ENCODE measurements at places on chromosomes 2 and 18.

DNA sequence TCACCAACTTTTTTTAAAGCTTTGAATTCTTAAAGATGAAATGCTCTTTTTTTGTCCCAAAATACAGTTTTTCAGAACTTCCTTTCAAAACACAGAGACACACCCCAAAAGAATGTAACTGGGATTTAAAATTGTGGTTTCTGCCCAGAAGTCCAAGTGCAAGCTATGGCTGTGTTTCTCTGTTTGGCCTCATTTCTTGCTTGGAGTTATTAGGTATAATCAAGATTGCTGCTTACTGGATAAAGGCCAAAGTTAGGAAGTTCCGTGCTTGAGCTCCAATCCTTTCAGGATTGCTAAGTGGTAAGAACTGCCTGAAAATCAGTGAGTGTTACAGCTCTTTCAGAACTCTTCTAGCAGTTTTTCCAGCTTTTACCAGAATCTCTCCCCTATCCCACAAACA is 16.9 kb downstream of the ZBTB7C start:
- no peak for DNase-seq

- DNase-seq, result no peak
These were observed 17.4 kb upstream of the ANKRD53 start for GRCh38 chr2:70960833-70961647.

GRCh38 chr2:101188683-101189405 is 37.7 kb upstream of the TBC1D8 start:
- DNase-seq, result no peak

GRCh38 chr2:233219848-233220247 is 31.6 kb upstream of the ATG16L1 start:
- DNase-seq, result no peak

DNA sequence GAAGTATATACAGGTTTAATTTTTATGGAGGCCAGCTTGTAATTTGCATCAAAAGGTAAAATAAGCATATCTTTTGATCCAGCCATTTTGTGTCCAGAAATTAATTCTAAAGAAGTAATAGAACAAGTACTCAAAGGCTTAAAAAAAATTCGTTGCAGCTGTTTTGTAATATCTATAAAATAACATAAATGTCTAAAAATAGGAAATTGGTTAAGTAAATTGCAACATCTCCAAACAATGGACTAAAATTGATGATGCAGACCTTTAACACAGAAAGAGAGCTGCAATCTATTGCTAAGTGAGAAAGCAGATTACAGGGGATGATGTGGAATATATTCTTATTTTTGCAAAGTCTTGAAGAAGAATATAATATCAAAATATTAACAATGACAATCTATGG is 19.4 kb downstream of the AAK1 start:
- DNase-seq, result no peak

DNA sequence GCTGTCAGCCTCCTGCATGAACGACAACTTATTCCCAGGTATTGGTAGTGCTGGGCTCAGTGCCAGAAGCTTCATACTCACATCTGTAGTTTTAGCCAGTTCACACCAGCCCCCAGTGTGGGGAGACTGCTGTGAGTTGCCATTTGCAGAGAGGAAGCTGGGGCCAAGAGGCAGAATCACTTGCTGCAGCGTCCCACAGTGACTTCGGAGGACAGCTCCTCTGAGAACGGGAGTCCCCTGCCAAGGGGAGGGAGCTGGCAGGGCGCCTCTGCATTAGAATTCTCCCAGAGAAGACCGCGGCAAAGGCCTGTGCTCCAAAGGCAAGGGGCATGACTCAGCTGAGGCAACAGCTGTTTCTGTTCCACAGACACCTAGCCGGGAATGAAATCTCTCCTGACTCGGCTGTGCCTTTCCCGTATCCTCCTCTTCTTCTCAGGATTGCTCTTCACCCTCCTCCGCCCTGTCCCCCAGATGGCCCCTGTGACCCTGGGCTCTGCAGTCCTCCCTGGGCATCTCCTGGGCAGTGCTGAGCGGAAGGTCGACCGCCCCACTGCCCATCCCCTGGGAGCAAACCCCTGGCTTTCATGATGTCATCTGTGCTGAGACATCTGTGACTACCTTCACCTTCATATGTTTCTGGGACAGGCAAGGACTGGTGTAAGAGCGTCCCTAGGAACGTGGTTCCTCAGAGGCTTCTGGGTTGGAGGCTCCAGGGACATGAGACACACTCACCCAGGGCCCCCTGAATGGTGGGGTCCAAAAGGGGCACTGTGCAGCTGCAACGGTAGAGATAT is 18.0 kb downstream of the MAL start:
- DNase-seq, result no peak

- no peak for DNase-seq
These were observed 434.4 kb upstream of the ETAA1 start for GRCh38 chr2:66962716-66963115.

DNA sequence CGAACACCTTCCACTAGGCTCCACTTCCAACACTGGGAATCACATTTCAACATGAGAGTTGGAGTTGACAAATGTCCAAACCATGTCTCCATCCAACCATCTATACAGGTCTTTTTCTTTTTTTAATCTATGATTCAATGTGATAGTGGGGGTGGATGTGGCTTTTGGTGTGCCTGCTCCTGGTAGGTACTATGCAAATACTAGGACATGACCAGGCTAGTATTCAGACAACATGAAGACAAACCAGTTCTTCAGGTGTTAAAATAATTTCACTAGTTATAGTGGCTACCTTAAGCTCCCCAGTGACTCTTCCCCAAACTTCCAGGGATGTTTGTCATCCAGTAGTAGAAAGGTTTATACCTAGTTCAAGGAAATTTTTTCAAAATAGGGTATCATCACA is 387.5 kb downstream of the CDH2 start:
- no peak for DNase-seq

DNA sequence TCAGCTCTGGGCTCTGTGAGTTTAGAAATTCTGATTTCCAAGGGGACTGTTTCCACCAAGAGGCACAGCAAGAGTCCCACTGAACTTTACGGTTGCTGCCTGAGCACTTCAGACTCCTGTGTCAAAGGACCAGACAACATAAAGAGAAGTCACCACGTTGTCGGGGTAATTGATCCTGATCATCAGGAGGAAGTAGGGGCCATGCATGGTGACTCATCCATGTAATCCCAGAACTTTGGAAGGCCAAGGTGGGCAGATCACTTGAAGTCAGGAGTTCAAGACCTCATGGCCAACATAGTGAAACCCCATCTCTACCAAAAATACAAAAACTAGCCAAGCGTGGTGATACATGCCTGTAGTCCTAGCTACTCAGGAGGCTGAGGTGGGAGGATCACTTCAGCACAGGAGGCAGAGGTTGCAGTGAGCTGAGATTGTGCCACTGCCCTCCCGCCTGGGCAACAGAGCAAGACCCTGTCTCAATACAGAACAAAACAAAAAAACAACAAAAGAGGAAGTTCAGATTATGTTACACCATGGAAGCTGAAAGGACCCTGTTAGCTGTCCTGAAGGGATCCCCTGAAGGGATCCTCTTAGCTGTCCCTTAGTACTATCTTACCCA is 9.4 kb upstream of the ASXL2 start:
- no peak for DNase-seq

GRCh38 chr2:60507211-60507965 is 46.1 kb downstream of the BCL11A start:
- no peak for DNase-seq

DNA sequence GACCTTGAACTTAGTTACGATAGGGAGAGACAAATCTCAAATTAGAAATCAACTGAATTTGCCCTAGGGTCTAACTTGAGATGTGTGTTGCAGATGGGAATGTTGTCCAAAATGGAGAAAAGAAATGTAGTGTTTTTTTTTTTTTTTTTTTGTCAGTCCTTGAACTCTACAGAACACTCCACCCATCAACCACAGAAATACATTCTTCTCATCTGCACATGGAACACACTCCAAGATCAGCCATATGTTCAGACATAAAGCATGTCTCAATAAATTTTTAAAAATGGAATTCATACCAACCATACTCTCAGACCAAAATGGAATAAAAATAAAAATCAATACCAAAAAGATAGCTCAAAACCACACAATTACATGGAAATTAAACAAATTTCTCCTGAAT is 526.5 kb downstream of the FBXO15 start:
- DNase-seq, result no peak

DNA sequence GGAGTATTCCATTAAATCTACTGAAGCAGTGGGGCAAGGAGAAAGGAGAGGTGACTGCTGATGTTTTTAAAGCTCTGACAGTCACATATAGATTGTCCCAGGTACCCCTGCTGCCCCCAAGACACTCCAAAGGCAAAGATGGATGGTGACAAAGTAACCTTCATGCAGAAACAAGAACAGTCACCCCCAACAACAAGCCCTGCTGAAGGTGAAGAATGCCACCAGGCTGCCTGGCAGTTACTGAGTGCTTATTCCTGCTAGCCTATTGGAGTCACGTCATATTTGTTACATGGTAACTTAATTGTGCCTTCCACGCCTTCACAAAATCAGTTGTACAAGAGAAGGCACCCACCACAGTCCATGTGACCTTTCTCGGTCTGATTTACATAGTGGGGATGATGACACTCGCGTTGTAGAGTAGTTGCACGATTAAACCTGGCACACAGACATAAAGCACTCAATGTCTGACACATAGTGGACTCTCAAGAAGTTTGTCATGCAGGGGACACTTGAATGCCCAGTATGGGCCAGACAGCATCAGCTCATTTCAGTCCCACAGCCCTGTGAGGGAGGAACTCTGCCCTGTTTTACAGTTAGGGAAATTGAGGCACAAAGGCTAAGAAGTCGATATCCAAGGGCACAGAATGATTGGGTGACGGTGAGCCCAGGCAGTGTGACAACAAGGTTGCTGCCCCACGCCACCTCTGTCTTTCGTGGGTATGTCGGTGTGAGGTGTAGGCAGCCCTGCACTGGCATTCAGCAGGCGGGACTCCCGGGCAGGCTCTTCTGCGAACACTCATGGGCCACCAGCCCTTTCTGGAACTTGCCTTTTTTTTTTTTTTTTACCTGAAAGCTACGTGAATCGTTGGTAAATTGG is 62.7 kb downstream of the ZCCHC2 start:
- peak; percentile 44 for DNase-seq

GRCh38 chr18:40866013-40866645 is 1088.9 kb upstream of the PIK3C3 start:
- DNase-seq, result no peak

DNA sequence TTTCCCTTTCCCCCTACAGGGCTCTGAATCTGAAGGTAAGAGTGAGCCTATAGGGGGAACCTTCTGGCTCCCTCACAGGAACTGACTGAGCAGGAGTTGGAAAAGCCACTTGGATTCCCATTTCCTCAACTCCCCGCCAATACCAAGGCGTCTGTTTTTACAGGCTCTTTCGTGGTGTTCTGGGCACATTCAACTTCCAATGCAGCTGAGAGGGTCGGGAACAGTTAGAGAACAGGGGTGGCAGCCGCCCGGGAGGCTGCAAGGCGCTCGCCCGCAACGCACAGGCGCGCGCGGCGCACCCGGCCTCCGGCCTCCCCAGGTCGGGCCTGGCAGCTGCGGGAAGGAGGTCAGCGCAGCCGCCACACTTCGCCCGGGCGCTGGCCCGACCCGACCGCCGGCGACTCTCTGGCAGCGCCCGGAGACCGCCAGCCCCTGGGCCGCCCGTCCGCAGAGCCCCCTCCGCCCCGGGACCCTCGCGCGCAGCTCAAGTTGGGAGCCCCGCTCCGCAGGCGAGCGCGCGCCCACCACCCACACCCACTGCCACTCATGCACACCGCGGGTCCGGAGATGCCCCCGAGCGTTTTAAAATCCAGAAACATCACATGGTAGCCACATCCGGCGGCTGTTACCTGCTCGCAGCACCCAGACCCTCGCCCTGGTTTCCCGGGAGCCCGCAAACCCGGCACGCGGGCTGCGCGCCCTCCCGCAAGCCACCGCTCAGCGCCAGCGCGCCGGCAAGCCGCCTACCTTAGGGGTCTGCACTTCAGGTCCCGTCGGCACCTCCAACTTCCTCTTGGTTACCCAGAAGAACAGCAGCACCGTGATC is 816 bp downstream of the GALNT14 start:
- no peak for DNase-seq

GRCh38 chr2:198134293-198134955 is 330.0 kb downstream of the PLCL1 start:
- DNase-seq, result no peak

DNA sequence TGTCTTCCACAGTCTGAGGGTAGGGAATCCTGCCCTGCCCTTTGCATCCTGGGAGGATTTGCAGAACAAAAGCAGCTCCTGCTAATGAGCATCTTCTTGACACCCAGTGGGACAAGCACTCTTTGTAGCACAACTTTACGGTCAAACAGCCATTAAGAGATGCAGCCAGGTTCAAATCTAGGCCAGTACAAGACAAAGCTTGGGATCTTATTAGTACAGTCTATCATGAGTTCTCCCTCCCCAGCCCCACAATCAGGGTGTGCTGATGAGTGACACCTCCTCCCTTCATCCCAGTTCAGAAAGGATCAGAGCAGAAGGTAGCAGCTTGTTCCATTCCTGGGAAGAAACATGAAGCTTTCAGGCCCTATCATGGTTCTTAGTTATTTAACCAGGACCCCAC is 41.9 kb downstream of the MARCO start:
- no peak for DNase-seq

DNA sequence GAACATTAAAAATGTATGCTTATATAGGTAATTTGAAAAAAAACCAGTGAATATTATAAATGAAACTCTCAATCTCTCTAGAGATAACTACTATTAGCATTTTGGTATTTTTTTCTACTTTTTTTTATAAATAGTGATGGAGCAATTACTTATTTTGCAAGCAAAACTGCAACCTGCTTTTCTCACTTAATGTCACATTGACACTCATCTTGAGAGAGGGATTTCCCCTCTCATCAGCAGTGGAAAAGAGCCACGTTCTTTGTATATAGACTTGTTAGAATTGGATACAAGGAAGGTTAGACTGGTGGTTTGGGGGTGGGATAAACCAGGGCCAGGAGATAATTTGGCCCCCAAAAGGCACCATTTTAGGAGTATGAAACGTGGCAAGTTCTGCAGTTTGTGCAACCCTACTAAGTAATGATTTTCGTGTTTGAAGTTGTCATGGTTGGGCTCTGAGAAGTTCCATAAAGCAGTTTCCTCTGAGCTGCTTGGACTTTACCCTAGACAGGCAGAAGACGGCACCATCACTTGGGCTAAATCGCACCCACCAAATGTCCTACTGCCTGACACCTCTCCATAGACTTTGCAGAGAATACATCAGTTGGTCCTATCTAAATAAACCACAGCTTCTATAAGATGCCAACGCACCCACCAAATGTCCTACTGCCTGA is 194.0 kb downstream of the ACTR3 start:
- no peak for DNase-seq

DNA sequence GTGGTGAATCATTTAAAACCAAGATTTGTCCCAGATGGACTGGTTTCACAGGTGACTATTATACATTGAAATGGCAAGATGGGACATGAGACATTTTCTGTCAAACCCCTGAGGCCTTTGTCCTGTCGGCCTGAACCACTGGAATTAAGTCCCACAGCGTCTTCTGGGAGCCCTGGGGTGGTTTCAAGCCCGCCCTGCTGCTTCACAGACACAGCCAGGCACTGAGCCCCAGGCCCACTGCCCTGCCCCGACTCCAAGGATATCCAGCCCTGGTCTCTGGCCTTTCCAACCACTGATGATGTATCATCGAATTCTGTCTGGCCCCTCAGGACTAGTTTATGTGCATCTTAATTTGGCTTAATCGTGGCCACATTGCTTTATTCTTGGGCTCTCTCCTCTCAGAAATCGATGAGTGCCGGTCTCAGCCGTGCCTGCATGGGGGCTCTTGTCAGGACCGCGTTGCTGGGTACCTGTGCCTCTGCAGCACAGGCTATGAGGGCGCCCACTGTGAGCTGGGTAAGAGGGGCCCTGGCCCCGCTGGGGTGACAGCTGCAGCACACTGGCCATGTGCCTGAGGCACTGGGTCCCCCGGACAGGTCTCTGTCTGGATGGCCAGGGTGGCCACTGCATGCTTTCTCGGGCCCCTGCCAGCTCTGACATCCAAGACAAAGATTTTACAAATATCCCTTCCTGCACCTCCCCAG is 39.5 kb downstream of the MTERF4 start:
- DNase-seq, result no peak

Measured in stimulated activated CD8-positive, alpha-beta memory T cell treated with anti-CD3 and anti-CD28 coated beads, Interleukin-7, amount 100 ng/mL, for 4 hours (primary cell).